ENCODE measurements at places on chromosomes 7 and 10.
A peak's percentile ranks its signal among the peaks of the same experiment; 100 is the strongest.

DNA sequence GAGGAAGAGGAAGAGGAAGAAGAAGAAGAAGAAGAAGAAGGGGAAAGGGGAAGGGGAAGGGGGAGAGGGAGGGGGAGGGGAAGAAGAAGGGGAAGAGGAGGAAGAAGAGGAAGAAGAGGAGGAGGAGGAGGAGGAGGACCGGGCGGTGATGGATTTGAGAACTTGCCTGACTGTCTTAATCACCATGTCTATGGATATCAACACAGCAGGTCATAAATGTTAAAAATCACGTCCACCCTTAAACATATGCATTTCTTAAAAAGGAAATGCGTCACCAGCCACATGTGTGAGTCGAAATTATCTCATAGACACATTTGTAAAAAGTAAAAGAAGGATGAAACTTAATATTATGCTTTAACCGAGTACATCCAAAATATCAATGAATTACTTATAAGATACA lies 42.1 kb upstream of the INSIG1 start:
- no peak for DNase-seq

DNA sequence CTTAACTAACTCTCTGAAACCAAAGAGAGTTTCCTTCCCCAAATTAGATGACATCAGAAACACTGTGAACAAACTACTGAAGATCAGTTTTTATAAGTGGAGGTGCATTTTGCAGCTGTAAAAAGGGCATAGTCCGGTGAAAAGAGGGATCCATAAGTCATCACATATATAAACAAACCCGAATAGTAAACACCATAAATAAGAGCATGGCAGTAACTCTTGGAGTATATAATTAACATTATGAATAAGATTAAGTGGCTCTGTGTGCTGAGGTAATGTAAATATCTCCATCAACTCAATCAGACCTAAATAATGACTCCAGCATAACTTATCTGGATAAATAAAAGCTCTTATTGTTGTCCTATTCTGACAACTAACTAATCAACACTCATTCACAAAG lies 43.0 kb upstream of the SHTN1 start:
- no peak for DNase-seq

DNA sequence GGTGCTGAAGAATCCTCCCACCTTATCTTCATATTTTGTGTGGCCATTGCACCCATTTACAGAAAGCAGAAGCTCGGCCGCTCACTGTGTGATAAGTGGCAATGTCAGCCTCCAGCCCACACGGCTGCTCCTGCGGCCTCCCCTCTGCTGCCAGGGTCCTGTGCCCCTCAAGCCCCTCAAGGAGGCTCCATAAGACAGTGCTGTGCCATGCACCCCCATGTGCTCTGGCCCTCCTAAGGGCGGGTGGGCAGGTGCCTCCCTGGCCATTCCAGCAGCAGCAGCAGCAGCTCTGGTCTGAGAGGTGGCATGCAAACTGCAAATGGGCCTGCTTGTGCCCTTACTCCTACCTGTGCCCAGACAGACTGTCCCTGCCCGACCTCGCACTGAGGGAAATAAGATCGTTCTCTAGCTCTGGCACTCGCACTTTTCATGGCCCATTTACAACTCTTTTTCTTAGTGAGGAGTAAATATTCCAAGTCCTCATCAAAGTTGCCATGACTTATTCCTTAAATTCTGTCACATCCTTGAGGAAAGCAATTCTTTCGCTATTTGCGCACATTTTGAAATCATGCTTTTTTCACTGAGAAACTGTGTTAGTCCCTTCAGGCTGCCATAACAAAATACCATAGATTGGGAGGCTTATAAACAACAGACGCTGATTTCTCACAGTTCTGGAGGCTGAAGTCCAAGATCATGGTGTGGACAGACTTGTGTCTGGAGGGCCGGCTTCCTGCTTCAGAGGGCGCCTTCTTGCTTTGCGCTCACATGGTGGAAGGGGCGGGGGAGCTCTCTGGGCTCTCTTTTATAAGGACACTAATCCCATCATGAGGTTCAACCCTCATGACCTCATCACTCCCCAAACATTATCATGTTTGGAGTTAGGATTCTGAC lies 187.8 kb downstream of the COBL start:
- no peak for DNase-seq

GRCh38 chr7:26454180-26454579 lies 162.5 kb downstream of the SNX10 start:
- peak; percentile 93 for DNase-seq

- DNase-seq: no peak
Measured at GRCh38 chr7:140489026-140489359, 9.7 kb upstream of the MKRN1 start.

DNA sequence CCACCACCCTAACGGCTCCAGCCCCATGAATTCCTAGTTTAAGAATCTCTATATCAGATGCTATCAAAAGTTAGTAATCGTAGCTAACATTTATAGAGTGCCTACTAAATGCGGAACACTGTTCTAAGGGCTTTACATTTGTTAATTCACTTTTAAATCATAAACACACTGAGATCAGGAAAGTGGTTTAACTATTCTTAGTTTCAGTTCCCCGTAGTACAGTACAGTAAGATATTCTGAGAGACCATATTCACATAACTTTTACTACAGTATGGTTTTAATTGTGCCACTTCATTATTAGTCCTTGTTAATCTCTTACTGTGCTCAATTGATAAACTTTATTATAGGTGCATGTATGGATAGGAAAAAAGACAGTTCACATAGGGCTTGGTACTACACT lies 22.5 kb downstream of the SYPL1 start:
- no peak for DNase-seq

- no peak for DNase-seq
Measured at GRCh38 chr7:85186083-85186520, 754 bp downstream of the SEMA3D start.

DNA sequence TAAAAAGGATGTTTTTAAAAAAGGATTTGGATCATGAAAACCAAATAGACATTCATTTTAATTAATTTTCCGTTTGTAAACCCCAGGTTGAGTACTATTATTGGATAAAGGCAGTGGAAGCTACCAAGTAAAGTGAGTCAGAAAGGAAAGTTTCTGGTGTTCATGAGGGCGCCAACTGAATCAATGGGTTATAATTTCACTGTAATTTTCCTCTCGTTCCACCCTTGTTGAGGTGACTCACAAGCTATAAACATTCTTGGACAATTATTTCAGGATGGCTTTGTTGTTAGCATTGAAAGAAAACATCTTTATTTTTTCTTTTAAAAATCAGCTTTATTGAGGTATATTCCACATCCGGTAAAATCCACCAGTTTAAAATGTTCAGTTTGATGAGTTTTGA lies 5.1 kb upstream of the FAM133B start:
- DNase-seq: no peak

GRCh38 chr7:134594877-134595276 lies 46.0 kb downstream of the AKR1B15 start:
- no peak for DNase-seq

DNA sequence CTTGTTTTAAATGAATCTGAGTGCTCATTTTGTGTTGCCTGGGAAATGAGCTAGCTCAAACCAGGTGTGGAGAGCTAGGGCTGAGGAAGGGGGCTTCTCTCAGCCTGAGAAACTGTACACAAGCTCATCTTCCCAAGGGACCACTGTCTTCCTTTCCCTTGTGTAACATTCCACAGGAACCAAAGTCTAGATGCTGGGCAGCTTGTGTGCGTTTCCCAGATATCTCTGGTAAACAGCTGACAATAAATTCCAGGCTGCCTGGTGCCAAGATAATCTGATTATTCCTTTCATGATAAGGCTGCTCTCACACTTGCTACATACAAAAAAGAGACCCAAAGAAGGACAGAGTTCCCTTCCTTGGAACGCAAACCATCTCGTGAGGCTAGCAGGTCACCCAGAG lies 33.1 kb upstream of the MKLN1 start:
- no peak for DNase-seq

GRCh38 chr10:6036861-6037321 lies 25.3 kb downstream of the IL2RA start:
- no peak for DNase-seq

- DNase-seq: peak; percentile 95
Measured at GRCh38 chr7:116522247-116522646, 2.6 kb upstream of the CAV1 start.

DNA sequence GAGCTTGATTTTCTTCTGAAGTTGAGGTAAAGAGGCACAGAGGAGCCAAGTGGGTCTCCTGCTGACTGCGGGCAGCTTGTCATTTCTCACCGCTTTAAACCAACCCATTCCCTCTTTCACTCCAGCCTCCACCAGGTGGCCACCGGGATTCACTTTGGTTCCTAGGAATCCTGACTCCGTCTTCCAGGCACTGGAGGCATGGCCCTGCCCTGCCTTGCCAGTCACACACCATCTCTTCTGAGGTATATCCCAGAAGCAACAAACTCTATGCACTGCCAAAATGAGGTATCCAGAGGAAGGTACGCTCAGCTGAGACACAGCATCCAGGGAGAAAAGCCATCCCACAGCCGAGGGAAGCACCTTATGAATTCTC lies 280.8 kb downstream of the TNS3 start:
- DNase-seq: no peak

- no peak for DNase-seq
Measured at GRCh38 chr10:79268742-79269141, 78.5 kb upstream of the PPIF start.

DNA sequence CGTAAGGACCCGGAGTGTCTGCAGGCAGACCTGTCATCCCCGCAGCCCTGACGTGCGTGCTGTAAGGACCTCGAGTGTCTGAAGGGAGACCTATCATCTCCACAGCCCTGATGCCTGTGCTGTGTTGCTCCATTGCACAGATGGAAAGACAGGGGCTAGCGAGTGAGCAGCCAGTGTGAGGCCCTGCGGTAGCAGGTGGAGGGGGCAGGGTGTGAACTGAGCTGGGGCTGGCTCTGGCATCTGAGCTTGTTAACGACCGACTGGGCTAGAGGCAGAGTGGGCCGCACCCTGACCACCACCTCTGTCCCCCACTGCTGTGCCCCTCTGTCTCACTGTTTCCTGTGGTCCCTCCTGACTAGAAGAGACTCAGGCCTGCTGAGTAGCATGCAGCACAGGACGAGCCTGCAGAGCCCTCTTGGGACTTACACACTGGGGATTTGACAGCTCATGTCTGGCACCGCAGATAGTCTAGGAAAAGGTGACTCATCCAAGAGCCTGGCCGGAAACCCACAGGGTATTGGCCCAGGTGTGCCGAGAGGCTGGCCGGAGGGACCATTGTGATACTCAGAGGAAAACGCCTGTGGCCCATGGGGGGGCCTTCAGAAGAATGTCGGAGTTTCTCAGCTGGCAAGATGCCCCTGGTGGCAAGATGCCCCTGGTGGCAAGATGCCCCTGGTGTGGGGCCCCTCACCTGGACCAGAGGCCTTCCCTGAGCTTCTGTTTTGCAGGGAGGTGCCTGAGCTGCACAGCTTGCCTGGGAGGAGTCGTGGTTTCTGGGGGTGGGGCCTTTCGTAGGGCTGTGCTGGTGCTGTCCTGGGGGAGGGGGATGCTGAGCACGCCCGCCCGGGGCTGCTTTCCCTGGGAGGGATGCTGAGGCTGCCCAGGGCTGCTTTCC lies 34.3 kb downstream of the INPP5A start:
- DNase-seq: peak; percentile 41

DNA sequence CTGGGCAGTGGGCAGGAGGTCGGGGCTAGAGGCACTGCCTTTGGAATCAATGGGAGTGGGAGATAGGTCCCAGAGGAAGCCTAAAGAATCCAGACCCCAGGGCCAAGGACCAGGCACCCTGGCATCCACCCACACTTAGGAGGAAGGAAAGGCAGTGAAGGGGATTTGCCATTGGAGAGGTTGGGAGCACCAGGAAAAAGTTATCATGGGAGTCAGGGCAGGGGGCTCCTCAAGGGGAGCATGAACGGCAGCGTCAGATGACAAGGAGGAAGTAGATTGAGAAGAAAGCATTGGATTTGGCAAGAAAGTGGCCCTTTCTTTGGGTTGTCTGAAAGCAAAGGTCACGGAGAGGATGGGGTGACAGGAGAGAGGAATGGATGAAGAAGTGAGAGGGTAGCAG lies 142.8 kb downstream of the ADAM12 start:
- DNase-seq: no peak

GRCh38 chr10:106268000-106268399 lies 896.5 kb downstream of the SORCS1 start:
- DNase-seq: no peak

DNA sequence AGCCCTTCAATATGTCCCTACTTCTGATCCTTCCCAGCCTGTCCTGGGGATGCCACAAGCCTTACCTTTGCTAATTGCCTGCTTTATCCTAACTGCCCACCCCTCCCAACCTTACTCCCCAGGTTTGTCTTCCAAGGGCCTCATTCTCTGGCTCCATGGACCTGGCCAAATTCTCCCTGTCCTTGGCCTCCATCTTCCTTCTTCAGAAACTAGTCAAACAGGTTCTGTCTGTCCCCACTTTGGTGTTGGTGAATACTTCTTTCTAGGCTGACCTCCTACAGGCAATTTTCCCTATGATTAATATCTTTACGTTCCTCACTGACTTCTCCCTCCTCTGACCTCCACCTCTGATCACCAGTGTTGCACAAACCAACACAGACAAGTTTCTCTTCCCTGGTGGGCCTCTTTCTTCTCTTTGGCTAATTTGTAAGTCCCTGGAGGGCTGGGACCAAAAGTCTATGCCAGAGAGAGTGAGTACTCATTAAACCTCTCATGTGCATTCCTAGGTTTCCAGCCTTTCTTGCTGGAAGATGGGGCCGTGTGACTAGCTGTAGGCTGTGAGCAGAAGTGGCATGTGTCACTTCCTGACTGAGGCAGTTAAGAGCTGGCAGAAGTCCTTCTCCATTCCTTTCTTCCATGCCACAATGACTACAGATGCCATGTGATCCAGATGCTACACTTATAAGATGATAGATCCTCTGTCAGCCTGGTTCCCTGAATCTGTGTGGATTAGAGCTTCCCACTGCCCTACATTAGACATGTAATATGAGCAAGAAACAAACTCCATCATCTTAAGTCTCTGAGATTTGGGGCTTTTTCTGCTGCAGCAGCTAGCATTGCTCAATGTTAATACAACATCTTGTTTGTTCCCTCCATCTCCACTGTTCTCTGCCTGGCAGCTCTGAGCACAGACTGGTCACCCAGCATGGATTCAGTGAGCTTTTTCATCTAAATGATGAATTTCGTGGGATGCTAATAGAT lies 382.7 kb downstream of the RPS24 start:
- DNase-seq: no peak

- no peak for DNase-seq
Measured at GRCh38 chr7:65225422-65226006, 148.1 kb upstream of the ZNF92 start.

GRCh38 chr7:155893664-155894063 lies 81.4 kb upstream of the SHH start:
- no peak for DNase-seq

GRCh38 chr7:128843938-128844621 lies 13.9 kb downstream of the FLNC start:
- no peak for DNase-seq

DNA sequence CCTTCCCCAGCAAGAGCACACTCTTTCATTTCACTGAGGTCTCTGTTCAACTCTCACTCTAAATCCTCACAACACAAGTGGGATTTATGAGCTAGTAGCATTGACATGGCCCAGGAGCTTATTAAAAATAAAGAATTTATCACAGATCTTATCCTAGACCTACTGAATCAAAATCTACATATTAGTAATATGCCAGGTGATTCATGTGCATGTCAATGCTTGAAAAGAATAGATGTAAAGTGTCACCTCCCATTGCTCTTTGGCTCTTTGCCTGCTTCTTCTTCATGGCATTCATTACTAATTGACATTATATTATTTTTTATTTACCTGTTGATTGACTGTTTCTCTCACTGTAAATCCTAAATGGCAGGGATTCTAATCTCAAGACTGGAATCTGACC lies 459.2 kb upstream of the LRRTM3 start:
- DNase-seq: no peak

GRCh38 chr7:79820387-79820786 lies 314.2 kb upstream of the GNAI1 start:
- no peak for DNase-seq

All from pulmonary artery endothelial cell (primary cell).